ENCODE measurements at places on chromosomes 11 and 22.

- peak; percentile 78 for DNase-seq
Observed at GRCh38 chr11:78646564-78647185, 72.0 kb upstream of the NARS2 start.

DNA sequence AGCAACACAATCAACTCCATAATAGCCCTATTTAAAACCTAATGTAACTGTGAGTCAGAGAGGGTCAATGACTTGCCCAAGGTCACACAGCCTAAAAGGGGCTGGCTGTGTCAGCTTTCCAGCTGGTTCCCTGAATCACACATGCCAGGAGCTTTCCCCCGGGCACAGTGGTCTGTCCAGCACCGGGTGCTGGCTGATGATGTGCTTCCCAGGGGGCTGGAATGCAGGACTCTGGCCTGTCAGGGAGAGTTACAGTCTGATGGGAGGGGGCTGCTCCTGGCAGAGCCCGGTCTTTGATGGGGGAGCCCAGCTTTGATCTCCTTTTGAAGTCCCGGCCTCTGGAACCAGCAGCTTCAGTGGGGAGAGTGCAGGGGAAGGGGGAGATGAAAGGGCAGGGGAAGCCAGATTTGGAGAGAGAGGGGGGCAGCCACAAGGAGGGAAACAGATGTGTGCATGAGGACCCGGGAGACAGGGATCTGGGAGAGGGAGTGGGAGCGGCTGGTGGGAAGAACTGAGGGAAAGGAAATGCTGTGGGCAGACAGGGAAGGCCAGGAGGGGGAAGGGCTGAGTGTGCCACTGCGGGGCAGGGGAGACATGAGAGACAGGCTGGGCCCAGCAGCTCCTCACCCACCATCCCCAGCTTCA, 102.7 kb downstream of the NECTIN1 start:
- no peak for DNase-seq

DNA sequence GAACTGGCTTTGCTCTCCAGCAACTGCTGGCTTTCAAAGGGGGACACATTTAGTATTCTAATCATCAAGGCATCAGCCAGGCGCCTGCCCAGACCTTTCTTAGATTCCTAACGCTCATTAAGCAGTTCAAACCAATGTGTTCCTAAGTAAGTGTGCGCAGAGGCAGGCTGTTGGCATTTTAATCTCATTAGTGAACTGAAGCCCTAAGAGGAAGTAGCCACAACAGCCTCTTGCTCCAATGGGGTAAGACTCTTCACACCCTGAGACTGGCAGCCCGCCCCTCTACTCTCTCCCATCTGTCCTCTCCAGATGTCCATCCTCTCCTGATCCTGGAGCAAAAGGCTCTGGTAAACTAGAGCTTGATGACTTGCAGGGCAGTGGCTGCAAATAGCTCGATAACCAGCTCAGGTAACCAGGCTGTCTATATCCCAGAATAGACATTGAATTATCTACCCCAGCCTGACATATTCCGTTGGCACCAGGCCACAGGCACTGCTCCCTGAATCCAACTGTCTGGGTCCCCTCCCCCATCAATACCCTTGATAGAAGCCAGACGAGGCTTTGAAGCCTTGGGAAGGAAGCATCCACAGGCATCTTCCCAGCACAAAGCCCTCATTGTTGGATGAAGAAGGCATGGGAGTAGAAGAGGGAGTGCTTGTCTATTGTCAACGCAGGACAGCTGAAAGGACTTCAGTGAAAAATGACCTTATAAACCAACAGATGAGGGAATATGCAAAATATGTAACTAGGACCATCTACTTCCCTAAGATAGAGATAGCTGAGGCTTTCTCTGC, 321.1 kb downstream of the TENM4 start:
- DNase-seq, result no peak

DNA sequence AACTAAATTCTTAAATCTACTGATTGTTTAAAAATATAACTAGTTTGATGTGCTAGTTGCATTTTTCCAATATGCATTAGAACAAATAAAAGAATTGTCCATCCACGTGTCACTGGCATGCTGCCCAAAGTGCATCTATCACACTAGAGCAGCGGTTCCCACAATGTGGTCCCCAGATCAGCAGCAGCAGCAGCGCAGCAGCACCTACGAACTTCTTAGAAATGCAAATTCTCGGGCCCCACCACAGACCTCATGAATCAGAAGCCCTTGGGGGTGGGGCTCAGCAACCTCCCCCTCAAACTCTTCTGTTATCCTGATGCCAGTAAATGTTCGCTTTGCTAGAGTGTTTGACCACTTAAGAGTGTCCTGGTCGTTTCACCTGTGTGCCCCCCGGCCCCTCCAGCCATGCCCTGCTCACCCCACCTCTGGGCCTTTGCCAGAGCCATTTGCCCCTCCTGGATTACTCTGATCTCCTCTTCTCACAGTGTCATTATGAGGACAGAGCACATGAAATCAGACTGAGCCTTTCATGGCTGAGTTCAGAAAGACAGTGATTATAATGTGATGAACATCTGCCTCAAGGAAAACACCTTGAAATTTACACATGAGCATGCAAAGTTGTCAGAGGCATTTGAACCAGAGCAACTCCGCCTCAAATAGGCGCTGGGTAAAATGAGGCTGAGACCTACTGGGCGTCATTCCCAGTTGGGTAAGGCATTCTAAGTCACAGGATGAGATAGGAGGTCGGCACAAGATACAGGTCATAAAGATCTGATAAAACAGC, 12.6 kb upstream of the VSIG10L2 start:
- no peak for DNase-seq

DNA sequence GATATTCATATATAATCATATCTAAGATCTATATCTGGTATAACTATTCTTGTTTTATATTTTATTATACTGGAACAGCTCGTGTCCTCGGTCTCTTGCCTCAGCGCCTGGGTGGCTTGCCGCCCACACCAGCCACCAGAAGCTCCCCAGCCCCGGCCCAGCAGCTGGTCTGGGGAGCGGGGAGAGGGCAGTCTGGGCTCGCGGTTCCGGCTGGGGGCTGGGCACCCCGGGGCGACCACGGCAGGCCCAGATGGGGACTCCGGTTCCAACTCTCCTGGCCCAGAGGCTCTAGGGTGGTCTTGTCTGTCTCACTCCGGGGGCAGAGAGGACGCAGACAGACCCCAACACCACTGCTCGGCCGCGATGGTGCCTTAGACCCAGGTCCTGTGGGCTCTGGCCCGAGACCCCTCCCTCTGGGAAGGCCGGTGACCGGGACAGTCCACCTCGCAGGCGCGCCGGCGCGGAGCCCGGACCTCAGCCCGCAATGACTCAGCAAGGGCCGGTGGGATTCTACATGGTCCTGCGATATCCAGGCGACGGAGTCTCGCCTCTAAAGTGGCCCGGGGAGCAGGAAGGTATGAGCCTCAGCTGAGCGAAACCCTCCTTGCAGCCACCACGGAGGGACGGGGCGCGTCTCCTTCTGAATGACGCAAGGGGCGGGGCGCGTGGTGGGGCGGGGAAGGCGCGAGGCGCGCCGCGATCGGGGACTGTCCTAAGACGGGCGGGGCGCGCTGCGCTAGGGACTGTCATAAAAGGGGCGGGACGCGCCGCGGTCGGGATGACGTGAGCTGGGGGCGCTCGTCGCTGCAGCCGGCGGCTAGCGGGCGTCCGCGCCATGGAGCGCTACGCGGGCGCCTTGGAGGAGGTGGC, at the start of gene DGCR6:
Gene DGCR6, plus strand, starts transcription at position 781 of the 870 bp plus-strand sequence. Its CDS starts 55 bp downstream, at position 836.
- DNase-seq, result no peak

DNA sequence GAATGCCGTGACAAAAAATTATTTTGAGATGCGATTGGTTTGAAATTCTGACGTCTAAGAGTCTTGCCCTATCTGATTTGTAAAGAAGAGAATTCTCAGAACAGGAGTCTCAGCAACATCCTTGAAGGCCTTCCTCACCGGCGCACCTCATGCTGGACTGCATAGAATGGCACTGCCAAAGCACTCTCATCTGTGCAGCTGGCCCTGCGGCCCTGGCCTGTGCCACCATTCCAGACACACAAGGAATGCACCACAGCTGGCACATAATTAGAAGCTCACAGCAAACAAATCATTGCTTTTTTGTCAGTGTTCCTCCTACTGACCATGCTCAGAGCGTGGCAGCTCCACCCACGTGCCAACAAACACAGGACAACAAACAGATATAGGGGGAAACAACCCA, 166.0 kb downstream of the KIRREL3 start:
- no peak for DNase-seq

GRCh38 chr22:30908051-30908461, 60.5 kb downstream of the MORC2 start:
- DNase-seq, result no peak

DNA sequence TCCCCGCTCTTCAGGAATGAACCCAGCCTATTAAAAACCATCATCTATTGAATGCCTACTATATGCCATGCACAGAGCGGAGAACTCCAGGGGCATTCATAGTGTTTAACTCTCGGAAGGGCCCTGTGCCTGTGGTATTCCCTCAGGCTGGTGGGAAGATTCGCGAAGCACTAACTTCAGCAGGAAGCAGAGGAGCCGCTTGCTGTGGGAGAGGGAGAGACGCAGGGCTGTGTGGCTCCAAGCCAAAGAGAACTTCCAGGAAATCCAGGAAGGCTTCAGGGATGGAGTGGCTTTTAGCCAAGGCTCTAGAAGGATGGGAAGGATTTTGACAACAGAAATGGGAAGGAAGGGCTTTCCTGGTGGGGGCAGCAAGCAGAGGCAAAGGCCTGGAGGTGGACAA, 103.8 kb downstream of the TP53I11 start:
- DNase-seq, result no peak

All from activated naive CD4-positive, alpha-beta T cell treated with anti-CD3 and anti-CD28 coated beads for 36 hours (primary cell).